ENCODE measurements at places on chromosomes 1 and 21. TPM values are rescaled to one million over a fixed set of nuclear protein-coding genes. Genes with fewer than 3 reads are reported as not detected.

Gene GPR3
- 0.59 TPM for polyA plus RNA-seq

GRCh38 chr1:17825273-17826164, 70.4 kb downstream of the ACTL8 start:
- no peak for DNase-seq

GRCh38 chr1:151990856-151991198, 2.8 kb downstream of the S100A10 start:
- DNase-seq, result peak; percentile 85

Gene TNFRSF8
- 0.19 TPM for polyA plus RNA-seq

Gene PRR9
- polyA plus RNA-seq, result not detected

DNA sequence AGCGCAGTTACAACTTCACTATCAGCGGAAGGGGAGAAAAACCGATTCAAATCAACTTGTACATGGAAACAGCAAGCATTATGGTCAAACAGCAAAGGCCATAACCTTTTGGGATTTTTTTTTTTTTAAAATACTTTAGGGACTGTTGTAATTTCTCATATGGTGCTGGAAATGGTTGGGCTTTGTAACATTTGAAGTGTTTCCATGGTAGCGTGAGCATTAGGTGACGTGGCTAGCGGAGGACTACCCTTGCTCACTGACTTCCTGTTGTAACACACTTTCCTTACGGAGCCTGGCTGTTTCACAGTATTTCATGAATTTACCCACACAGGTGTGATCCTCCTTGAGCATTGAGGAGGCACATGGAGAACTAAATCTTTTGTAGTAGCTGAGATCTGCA, 269.5 kb downstream of the TM2D1 start:
- DNase-seq, result no peak

GRCh38 chr1:152410028-152410427, 4.0 kb downstream of the CRNN start:
- no peak for DNase-seq

Gene SLC25A34
- 2.8 TPM for polyA plus RNA-seq

Gene OLIG1
- not detected for polyA plus RNA-seq

DNA sequence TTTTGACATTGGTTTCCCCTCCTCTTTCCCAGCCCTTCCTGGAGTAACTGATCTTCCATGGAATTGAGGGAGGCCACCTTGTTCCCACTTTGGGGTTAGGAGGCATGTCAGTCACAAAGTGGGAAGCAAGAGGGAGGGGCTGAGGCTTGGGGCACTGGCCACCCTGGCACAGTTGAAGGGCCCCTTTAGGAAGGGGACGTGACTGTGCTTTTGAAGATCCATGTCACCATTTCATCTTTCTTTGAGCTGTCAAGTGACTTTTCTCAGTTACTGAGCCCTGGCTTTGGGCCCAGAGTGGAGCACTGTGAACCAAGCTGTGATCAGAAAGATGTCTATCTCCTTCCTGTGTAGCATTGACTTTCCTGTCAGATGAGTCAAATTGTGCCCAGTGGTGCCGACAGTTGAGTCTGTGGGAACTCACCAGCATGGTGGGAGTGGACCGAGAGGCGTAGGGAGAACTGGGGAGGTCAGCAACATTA, 38.5 kb upstream of the TDRD10 start:
- DNase-seq, result no peak

Gene ASCL5
- 0.62 TPM for polyA plus RNA-seq

- no peak for DNase-seq
Observed at GRCh38 chr1:233114860-233115259, 164.4 kb downstream of the NTPCR start.

- peak; percentile 36 for DNase-seq
Observed at GRCh38 chr1:65605621-65606020, 185.2 kb downstream of the LEPR start.

Data from right lung (tissue), 10 donors.